ENCODE measurements at places on chromosomes 11 and 22. TPM values are rescaled to one million over a fixed set of nuclear protein-coding genes. Genes with fewer than 3 reads are reported as not detected.
A peak's percentile ranks its signal among the peaks of the same experiment; 100 is the strongest.

GRCh38 chr11:114075891-114076441 lies 16.5 kb downstream of the ZBTB16 start:
- no peaks in the 10 kb centered on the region for H3K27me3 ChIP-seq
- H3K4me1 ChIP-seq = no peaks in the 10 kb centered on the region
- DNase-seq = peak; percentile 55
- H3K4me3 ChIP-seq = no peak overlapping the region
- H3K36me3 ChIP-seq = no peaks in the 10 kb centered on the region
- no peak overlapping the region for H3K27ac ChIP-seq

SUSD2 gene
- total RNA-seq = 0.14 TPM

DNA sequence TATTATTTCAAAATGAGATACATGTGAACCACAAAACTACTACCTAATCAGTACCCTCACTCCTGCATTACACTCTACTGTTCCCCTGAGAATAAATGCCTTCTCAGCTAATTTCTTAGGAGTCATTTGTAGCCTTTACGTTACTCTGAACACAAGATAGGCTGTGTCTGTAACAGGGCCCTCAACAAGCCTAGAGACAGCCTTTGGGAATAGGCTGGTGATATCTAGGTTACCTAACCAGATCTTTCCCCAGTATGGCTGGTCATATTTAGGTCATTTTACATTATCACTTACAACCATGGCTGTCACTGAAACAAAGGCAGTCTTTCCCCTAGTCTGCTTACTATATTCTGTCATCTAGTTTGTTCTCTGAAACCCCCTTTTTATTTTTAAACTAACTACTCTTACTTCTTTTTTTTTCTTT lies 14.2 kb downstream of the ATM start:
- H3K27ac ChIP-seq = no peak overlapping the region
- H3K4me3 ChIP-seq = no peak overlapping the region
- H3K36me3 ChIP-seq = peaks cover 82% of the 10 kb centered on the region
- no peak for DNase-seq
- H3K27me3 ChIP-seq = no peaks in the 10 kb centered on the region

APOBEC3H gene
- total RNA-seq = not detected

DNA sequence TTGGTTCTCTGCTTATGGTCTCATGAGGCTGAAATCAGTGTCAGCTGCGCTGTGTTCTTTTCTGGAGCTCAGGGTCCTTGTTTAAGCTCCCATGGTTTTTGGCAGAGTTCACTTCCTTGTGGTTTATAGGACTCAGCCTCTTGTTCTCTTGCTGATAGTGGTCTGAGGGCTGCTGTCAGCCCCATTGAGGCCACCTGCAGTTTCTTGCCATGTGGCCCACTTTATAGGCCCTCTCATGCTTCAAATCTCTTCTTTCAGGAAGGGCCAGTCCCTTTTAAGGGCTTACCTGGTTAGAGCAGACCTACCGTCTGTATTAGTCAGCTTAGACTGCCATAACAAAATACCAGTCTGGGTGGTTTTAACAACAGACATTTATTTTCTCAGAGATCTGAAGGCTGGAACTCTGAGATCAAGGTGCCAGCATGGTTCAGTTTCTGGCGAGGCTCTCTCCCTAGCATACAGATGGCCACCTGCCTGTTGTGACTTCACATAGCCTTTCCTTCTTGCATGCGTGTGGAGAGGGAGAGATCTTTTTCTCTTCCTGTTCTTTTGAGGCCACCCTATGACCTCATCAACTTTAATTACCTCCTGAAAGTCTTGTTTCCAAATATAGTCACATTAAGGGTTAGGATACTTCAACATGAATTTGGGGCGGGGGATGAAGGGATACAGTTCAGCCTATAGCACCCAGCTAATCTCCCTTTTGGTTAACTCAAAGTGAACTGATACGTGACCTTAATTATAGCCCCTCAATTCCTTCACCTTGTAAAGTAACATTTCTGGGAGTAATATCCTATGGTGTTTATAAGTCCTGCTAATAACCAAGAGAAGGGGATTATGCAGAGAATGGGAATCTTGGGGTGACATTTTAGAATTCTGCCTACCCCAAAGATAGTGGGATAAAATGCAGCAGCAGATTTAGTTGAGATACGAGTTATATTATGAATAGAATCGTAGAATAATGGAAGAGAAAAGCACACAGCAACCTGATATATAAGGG lies 131.8 kb downstream of the UVRAG start:
- no peaks in the 10 kb centered on the region for H3K36me3 ChIP-seq
- H3K27ac ChIP-seq = peak overlapping the region; percentile 77
- H3K4me1 ChIP-seq = peaks cover 77% of the 10 kb centered on the region
- H3K4me3 ChIP-seq = no peak overlapping the region
- H3K27me3 ChIP-seq = no peaks in the 10 kb centered on the region
- DNase-seq = no peak

TCIRG1 gene
- 47.7 TPM for total RNA-seq

NXPE1 gene
- not detected for total RNA-seq

RAB39A gene
- 36.2 TPM for total RNA-seq

DNA sequence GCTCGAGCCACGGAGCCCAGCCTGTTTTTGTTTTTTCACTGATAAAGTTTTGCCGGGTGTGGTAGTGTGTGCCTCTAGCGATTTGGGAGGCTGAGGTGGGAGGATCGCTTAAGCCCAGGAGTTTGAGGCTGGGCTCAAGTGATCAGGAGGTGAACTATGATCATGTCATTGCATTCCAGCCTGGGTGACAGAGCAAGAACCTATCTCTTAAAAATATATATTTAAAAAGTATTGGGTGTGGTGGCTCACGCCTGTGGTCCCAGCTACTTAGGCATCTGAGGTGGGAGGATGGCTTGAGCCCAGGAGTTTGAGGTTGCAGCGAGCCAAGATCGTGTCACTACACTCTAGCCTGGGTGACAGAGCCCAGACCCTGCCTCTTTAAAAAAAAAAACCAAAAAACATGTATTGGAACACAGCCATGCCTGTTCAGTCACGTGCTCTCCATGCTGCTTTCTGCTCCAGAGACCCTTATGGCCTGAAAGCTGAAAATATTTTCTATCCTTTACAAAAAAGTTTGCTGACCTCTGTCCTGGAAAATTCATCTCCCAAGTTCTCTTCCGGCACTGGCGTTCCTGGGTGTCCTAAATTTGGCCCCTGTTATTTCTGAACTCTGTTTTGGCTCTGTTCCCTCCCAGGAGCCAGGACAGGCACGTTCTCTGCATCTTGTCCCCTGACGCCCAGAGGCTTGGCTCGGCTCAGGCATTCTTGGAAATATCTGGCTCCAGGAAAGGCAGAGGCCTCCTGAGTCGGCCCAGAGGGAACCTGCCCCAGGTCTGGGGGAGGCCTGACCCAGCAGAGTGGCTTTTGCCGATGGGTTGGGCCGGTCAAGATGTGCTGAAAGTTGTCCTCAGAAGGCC lies 61.3 kb upstream of the PPP6R3 start:
- no peaks in the 10 kb centered on the region for H3K27me3 ChIP-seq
- H3K4me1 ChIP-seq = no peaks in the 10 kb centered on the region
- H3K27ac ChIP-seq = no peak overlapping the region
- H3K4me3 ChIP-seq = no peak overlapping the region

DNA sequence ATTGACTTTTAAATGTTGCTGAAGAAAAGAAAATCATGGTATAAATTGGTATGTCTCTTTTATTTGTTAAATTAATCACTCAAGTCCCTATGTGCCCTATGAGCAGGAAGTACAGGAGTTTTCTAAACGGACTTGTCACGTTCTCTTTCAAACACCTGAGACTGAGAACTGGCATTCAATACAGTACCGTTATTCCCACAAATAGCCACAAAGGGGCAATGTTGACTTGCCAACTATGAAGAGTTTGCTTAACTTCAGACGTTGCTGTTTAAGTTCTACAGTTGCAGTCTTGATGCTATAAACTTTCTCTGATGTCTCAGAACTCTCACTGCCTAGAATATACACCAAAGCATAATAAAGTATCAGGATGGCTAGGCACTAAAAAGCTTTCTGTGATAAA lies 7.6 kb downstream of the OR56A1 start:
- no peaks in the 10 kb centered on the region for H3K36me3 ChIP-seq
- no peak overlapping the region for H3K27ac ChIP-seq
- no peaks in the 10 kb centered on the region for H3K27me3 ChIP-seq
- no peak overlapping the region for H3K4me3 ChIP-seq
- no peaks in the 10 kb centered on the region for H3K4me1 ChIP-seq
- DNase-seq = peak; percentile 73

- H3K36me3 ChIP-seq = no peaks in the 10 kb centered on the region
- H3K27me3 ChIP-seq = no peaks in the 10 kb centered on the region
- no peak overlapping the region for H3K4me3 ChIP-seq
- no peak for DNase-seq
These were observed 32.2 kb upstream of the OAF start for GRCh38 chr11:120178561-120179056.

DNA sequence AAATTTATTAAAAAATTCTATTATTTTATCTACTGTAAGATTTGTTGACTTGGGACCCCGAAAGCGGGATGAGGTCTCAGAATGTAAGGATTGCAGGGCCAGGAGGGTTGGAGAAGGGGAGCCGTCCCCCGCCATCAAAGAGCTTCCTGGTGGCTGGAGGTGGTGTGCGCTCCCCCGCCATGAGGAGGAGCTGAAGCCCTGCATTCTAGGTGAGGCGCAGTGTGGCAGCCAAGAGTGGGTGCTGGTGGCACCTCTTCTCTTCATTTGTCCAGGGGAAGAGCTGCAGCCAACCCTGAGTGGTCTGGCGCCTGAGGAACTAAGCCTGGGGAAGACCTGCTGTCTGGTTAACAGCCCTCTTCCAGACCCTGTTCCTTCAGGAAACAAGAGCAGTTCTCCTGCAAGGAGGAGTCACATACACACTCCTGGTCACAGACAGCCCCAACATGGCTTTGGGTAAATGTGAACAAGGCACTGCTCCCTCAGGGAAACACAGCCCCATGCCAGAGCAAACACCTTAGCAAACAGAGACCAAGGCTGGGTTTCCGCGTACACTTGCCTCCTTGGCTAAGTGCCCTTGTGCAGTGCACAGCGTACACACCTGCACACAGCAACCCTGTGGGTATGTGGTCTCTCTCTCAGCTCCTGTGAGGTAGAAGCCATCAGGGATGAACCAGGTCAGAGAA lies 17.3 kb downstream of the RTN4RL2 start:
- no peaks in the 10 kb centered on the region for H3K27me3 ChIP-seq
- no peak overlapping the region for H3K27ac ChIP-seq
- peak; percentile 68 for DNase-seq
- peaks cover 26% of the 10 kb centered on the region for H3K4me1 ChIP-seq
- no peak overlapping the region for H3K4me3 ChIP-seq

- H3K27ac ChIP-seq = no peak overlapping the region
- no peak for DNase-seq
- no peak overlapping the region for H3K4me3 ChIP-seq
- no peaks in the 10 kb centered on the region for H3K4me1 ChIP-seq
- H3K27me3 ChIP-seq = no peaks in the 10 kb centered on the region
- H3K36me3 ChIP-seq = no peaks in the 10 kb centered on the region
These were observed 77.8 kb downstream of the CASP12 start for GRCh38 chr11:104820431-104820830.
